ENCODE measurements at places on chromosomes 2 and 18.

GRCh38 chr2:26849056-26849999, 1.4 kb downstream of the DPYSL5 start:
- no peak for DNase-seq

DNA sequence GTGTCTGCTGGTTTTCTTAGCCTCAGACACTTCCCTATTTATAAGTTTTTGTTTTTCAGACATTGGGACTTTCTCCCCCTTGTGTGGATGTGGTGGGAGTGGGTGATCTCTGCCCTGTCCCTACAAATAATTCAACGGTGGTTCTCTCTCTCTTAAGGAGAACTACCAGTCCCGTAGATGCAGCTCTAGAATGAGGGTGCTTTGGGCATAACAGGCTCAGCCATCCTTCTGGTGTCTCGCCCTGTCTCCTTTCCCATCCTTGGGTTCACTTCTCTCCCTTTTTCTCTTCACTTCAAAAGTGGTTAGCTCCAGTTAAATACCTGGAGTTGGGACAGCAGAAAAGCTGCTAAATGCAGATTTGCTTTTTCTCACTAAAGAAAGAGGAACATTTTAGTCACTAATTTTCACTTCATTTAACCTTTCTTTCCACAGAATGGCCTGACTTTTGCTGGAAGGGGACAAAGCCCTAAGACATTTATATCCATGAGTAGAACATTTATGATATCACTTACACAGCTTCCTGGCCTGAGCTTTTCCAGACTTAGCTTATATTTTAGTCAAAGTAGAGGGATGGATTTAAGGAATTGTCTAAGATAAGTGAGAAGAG, 121.2 kb upstream of the CXCR4 start:
- no peak for DNase-seq

DNA sequence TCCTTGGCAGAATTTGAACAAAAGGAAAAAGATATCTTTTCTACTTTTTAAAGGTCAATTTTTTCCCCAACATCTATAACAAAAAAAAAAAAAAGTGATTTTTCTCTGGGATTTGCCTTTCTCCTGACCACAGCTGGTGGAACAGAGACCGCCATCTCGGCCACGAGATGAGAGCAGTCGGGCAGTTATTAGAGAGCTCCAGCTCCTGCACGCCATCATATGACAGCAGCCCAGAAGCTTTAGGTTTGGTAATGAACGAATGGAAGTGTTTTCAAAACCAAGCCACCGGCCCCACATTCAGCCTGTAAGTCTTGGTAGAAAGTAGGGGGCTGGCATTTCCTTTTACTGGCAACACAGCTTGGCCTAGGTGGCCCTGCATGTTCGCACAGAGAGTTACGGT, 94.9 kb upstream of the FZD7 start:
- DNase-seq: no peak

GRCh38 chr2:68193787-68194372, 36.2 kb downstream of the PNO1 start:
- DNase-seq: no peak

DNA sequence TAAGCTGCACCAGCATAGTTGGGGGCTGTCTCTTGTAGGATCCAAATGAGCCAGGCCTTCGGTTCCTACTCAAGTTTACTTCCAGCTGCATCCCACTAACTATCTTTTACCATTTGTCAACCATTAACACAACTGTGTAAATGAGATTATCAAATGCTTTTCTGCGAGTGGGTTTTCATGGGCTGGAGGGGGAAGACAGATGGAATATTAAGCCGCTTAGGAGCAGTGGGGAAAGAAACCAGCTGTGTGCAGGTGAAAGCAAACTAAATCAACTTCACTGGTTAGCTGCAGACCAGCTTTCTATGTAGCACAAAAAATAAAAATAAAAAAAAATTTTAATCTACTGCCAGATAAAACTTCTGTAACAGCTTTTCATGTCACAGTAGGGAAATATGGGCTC, 307.3 kb upstream of the FBXO11 start:
- DNase-seq: no peak

DNA sequence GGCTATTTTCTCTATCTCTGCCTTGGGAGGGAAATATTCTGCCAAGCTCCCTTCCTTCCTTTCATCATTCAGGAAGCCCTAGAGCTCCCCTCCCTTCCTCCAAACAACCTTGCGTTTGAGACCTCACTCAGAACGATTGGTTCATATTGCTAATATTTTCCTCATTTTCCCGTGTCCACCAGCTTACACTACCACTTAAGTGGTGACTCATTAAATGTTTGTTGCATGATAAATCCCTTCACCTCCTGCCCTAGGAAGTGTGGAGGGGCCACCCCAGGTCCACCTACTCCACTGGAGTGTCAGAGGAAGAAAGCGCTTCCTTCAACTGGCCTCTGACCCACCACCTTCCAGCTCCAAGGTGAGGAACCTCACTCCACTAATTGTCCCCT, 2.3 kb upstream of the LPIN2 start:
- DNase-seq: no peak

- DNase-seq: no peak
Observed at GRCh38 chr18:48590678-48591077, 51.8 kb downstream of the CTIF start.

GRCh38 chr2:85308201-85308600, 19.6 kb downstream of the TGOLN2 start:
- no peak for DNase-seq

- no peak for DNase-seq
Observed at GRCh38 chr18:47054369-47054768, 18.9 kb upstream of the ELOA2 start.

DNA sequence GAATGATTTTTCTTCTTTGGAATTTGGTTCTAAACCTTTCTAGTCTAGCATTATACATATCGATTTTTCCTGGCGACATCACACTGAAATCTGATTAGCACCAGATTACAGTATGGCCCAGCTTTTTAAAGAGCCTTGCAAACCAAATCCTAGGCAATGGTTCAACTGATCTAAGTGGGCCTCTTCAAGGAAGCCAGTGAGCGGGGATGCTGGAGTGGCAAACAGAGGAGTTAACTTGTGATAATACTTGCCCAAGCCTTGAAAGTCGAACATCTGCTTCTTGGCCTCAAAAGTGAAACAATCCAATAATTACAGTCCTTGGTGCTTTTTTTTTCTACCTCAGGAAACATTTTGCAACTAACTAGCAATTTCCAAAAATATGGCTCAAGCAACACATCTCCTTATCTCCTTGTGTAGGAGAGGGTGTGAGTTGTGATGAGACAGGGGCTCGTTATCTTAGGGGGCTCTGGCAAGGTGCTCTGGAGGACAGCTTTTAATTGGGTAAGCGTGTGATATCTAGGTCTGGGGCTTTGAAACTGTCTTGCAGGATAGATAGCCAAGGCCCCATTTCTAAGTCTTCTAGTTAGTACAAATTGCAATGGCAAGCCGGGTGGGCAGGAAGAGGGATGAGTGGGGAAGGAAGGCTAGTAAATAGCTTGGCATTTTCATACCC, 240.2 kb upstream of the CCDC68 start:
- no peak for DNase-seq

DNA sequence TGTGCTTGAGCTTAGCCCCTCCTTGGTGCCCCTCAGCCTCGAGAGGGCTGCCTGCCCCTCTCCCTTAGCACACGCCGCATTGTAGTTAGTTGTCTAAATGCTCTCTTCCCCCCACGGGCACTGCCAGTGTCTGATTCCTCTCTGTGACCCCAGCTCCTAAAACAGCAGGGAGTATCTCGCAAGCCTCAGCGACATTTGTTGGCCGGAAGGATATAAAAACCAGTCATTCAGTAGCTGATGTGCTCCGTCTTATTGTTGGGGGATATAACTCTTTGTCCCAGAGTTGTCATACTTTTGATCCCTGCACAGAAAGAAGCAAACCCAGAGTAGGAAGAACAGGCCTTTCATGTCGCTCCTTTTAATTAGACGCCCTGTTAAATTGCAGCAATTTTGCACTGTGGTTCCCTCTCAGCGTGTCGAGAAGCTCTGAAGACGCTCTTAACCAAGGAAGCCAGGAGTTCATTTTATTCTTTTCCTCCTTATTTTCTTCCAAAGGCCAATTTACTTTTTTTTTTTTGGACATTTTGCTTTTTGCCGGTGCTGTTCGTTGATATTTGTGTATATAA, 201.8 kb downstream of the KLHL29 start:
- no peak for DNase-seq

DNA sequence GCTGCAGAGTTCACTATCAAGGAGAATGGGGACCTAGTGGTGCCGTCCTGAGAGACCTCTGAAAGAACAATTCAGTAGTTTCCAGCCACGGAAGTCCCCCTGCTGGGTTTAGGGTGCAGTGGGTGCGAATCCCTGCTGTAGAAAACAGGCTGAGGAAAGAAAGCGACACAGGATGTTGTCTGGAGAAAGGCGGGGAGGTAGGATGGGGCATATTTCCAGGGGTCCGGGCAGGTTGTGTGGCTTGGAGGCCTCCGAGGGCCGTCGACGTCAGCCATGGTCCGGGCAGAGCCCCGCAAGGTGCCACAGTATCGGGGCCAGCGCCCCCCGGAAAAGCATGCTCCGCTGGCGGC, 807 bp upstream of the CREB1 start:
- no peak for DNase-seq

DNA sequence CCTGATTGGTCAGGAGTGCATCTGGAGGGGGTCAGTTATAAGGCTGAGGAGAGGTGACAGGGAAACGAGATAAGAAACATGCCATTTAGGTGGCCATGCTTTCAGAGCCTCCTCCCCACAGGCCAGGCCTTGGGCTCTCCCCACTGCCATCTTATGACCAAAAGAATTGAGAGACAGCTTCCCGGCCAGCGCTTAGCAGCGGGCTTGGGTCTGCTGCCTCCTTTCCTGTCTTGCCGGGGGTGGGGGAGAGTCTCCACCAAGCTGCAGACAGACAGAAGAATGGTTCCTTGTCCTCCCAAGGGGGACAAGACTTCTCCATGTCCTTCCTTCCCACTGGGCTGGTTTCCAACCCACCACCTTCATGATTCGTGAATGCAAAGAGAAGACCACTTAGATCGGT, 171.3 kb downstream of the SMAD7 start:
- no peak for DNase-seq

DNA sequence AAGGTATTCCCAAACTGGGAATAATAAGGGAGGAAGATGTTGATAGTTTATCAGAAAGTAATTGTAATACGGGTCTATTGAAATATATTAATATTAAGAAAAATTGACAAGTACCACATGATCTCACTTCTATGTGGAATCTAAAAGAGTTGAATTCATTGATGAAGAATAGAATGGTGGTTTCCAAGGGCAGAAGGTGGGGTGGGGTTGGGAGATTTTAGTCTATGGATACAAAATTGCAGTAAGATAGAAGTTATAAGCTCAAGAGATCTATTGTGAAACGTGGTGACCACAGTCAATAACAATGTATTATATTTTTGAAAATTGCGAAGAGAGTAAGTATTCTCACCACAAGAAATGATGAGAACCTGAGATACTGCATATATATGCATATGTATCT, 38.9 kb downstream of the COL3A1 start:
- no peak for DNase-seq

- no peak for DNase-seq
Observed at GRCh38 chr2:216735086-216735485, 39.7 kb upstream of the IGFBP5 start.

GRCh38 chr2:239575931-239576445, 175.2 kb upstream of the HDAC4 start:
- no peak for DNase-seq

GRCh38 chr2:1967242-1968208, 223.2 kb upstream of the PXDN start:
- DNase-seq: no peak

GRCh38 chr2:55357927-55358326, 61.7 kb downstream of the CCDC88A start:
- no peak for DNase-seq

- DNase-seq: no peak
Observed at GRCh38 chr2:230913406-230914143, 11.5 kb downstream of the GPR55 start.

All from KG1 (cell line).